ENCODE measurements at places on chromosomes 3 and 15.

DNA sequence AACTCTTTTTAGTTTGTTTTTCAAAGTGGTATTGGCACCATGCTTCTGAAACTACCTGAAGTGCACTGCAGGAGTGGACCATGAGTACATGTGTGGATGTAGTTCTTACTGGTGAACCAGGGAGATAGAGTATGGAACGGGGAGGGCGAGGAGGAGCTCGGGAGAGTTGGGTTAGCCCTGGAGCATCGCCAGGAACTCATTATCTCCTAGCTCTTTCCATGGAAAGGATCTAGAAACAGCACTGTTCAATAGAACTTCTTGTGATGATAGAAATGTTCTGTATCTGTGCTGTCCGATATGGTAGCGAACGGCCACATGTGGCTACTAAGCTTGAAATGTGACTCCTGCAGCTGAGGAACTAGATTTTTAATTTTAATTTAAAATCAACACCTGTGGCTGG lies 47.3 kb downstream of the VGLL4 start:
- no peak for DNase-seq

DNA sequence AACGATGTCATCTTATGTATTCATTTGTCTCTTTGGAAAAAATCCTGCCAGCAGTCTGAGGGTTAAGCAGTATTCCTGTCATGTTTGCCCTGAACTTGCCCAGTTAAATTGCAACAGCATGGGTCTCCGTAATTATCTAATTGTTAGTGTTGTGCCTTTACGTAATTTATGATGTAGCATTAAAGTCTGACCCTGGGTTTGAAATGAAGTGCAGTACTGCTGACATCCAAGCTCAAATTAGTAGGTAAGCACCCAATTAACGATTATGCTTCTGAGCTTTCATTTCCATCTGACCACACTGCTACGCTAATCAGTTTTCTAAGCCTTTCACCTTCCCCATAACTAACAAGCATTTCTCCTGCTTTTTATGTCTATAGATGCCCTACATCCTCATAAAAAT lies 241.8 kb downstream of the ARRDC4 start:
- DNase-seq = no peak

- DNase-seq = no peak
Observed at GRCh38 chr15:69704700-69705099, 252.1 kb downstream of the RPLP1 start.

- DNase-seq = no peak
Observed at GRCh38 chr15:32736701-32737061, 18.9 kb downstream of the GREM1 start.

DNA sequence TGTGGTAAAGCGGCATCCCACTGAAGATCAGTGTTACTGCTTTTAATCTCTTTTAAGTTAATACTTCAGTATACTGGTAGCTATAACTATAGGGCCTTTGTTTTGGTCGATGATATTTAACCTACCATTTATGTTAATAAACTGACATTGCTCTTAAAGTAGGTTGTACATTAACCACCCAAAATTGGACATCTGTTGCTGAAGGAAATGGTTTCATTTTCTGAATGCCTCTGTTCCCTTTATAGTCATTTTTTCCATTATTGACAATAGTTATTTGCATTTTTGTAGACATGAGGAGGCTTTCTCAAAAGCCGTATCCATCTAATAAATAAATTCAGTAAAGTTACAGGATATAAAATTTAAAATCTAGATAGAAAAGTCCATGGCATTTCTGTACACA lies 252.4 kb upstream of the UBE2E1 start:
- DNase-seq = no peak

- DNase-seq = no peak
Observed at GRCh38 chr3:25831578-25831977, 41.7 kb downstream of the OXSM start.

DNA sequence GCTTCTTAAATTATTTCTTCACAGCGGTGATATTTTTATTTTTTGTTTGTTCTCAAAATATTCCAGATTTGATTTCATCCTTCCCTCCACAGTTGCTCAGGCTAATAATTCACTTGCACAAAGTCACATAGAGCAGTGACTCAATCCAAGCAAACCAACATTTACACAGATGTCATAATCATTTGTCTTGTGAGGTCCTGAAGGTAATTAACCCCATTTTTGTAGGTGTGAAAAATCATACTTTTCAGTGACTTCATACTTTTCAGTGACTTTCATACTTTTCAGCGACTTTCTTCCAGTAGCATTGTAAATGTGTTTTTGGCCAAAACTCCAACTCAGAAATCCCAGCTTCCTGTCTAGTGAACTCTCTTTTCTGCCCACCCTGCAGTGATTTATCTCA lies 32.1 kb downstream of the CD200 start:
- no peak for DNase-seq

GRCh38 chr3:133965013-133965570 lies 64.6 kb downstream of the SLCO2A1 start:
- no peak for DNase-seq

Data from cortex of kidney (tissue), 1 donor.